ENCODE measurements at places on chromosomes 7 and 10.

DNA sequence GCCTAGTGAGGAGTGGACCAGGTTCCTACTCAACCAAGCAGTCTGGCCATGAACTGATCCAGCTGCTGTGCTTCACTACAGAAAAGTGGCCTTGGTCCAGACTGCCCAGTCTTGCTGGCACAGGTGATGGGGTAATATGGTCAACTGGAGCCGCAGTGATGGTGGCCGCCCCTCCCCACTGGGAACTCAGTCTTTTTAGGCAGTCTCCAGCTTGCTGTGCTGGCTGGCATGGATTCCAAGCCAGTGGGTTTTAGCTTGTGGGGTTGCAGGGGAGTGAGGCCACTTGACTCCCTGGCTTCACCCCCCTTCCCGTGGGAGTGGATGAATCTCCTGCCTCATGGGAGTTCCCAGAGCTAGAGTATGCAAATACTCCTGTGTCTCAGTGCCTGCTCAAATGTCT is 52.7 kb upstream of the CDK6 start:
- no peak for DNase-seq

DNA sequence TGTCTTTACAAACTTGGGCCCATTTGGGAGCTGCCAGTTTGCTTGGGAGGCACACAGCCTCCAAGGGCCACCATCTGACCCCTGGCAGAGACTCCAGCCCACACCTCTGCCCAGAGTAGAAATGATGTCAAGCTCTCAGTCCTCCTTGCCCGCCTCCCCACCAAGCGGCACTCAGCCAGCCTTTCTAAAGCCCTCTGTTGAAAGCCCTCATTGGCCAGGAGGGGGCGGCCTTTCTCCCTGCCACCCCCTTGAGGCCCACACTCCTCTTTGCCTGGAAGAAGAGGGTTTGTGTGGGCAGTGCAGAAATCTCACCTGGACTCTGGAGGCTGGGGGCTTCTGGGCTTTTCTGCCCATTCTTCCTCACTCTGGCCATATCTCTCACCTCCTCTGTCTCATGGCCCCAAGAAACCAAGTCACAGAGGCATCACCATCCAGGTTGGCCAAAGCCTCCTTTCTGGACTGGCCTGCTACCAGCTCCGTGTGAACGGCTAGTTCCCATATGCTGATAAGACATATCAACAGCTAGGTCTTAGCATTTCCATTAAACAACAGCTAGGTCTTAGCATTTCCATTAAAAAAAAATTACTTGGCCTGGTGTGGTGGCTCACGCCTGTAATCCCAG is 36.1 kb downstream of the UBTD1 start:
- no peak for DNase-seq

DNA sequence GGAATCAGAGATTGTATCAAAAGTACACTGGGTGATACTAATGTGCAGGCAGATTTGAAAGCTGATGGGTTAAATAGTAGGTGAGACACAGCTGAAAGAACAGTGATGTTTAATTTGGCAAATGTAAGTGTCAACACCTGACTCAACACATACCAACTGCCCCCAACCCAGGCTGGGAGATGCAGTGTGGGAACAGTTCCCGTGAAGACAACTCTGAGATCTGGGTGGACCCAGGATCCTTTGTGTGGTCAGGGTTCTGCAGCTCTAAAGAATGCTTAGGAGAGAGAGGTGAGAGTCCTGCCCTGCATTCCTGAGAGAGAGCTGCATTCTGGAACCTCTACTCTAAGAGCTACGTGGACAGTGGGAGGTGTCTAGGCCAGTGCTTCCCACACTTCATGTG is 479.7 kb downstream of the RPS24 start:
- DNase-seq: no peak

GRCh38 chr7:85031475-85031874 is 155.4 kb downstream of the SEMA3D start:
- no peak for DNase-seq

DNA sequence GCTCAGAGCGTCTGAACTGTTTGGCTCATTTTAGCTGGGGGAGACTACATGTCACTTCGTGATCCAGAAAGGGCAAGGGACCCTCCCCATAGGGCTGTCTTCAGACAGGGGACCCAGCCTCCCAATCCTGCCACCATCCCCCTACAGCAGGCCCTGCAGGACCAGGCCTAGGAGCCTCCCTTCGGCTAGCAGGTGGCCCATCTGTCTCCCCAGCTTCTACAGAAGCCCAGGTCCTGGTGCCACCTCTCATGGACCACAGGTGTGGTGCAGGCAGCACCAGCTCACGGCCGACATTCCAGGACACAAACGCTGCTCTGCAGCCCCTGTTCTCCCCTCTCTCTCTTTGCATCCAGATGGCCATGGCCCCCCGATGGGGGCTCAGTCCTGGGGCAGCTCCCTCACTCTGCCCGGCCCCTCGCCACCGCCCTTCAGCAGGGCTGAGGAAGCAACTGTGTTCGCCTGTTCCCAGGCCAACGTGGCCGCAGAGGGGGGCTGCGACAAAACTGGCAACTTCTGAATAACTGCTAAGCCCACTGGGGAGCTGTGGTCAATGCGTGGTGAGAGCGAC is 10.3 kb downstream of the TECPR1 start:
- DNase-seq: no peak

DNA sequence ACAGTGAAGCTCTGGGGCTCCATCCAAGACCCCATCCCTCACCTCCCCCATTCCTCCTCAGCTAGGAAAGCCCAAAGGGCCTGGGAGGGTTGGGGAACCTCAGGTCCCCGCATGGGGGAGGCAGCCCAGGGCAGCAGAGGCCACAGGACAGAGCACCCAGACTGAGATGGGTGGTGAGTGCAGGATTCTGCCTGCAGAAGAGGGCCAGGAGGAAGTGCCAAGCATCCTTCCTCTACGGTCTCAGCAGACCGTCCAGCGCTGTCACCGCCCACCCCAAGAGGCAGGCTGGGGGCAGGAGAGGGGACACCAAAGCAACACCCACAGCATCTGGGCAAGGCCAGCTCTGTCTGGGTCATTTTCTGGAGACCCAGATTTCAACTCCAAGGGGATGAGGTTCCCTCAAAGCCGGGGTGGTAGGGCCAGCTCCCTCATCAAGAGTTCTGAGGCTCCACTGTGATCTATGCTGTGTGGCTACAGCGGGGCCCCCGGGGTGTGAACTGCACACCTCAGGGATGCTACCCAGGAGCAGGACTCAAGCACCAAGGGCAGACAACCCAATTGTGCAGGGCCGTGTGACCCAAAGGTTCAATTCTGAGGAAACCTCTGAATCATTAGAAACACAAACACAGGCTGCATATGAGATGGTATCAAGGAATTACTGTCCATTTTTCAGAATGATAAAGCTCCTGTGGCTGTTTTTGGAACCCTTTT is 46.8 kb downstream of the CAMK2B start:
- DNase-seq: no peak

DNA sequence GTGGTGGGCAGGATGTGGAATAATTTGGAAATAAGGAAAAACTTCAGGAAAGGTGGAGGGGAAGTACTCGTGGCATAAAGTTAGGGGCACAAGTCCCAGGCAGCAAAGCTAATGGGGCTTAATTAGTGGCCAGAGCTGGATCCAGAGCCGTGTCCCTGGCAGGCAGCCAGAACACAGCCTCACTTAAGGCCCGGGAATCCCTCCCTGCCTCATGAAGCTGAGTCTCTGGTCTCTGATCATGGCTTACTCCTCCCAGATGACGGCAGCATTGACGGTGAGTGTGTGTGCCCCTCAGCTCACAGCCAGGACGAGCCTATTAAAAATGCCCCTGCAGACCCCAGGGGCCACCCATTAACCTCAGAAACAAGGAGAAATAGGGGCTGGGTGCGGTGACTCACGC is 48.2 kb upstream of the NPTX2 start:
- no peak for DNase-seq

GRCh38 chr10:128541926-128542475 is 415.8 kb upstream of the MKI67 start:
- DNase-seq: no peak

DNA sequence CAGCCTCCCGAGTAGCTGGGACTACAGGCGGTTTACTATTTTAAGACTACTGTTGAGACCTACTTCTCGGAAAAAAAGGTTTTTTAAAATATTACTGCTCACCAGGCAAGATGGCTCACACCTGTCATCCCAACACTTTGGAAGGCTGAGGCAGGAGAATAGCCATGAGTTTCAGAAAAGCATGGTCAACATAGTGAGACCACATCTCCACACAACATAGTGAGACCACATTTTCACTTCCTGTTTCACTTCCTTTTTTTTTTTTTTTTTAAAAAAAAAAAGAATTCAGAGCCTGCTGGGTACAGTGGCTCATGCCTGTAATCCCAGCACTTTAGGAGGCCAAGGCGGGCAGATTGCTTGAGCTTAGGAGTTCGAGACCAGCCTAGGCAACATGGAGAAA is 46.5 kb downstream of the SVOPL start:
- no peak for DNase-seq

DNA sequence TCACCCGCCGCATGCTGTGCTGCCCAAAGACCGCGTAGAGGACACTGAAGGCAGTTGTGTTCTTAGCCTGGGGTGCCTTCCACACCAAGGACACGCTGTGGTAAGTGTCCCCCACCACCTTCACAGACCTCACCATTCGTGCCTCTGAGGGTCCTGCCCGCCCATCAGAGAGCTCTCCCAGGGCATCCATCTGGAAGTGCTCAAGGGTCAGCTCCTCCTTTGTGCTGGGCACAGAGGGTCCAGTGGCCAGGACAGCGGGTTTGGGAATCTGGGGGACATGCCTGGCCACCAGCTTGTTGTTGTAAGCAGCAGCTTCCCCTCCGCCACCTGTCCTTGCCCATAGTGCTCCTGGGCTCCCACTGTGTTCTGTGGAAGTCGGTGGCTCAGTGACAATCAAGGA is 7.0 kb upstream of the LRIT2 start:
- DNase-seq: no peak

- no peak for DNase-seq
These were observed 451.4 kb upstream of the POM121L12 start for GRCh38 chr7:52584041-52584440.

GRCh38 chr7:146346096-146346495 is 229.5 kb downstream of the CNTNAP2 start:
- no peak for DNase-seq
